ENCODE measurements at places on chromosomes 6 and 20.

DNA sequence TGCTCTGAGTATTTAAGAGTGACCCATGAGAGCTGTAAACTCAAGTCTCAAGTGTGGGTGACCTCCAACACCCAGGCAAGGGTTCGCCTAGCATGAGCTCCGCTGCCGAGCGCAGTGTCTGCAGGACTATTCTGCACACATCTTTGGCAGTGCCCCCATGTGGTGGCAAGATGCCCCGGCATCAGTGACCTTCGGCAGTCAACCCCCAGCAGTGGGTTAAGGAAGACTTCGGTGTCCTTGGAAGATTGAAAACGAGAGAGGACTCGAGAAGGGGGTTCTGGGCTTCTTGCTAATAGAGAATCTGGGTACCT is 43.1 kb downstream of the RBM38 start:
- no peak for DNase-seq

- no peak for DNase-seq
Measured at GRCh38 chr6:45272626-45273025, 55.5 kb upstream of the RUNX2 start.

DNA sequence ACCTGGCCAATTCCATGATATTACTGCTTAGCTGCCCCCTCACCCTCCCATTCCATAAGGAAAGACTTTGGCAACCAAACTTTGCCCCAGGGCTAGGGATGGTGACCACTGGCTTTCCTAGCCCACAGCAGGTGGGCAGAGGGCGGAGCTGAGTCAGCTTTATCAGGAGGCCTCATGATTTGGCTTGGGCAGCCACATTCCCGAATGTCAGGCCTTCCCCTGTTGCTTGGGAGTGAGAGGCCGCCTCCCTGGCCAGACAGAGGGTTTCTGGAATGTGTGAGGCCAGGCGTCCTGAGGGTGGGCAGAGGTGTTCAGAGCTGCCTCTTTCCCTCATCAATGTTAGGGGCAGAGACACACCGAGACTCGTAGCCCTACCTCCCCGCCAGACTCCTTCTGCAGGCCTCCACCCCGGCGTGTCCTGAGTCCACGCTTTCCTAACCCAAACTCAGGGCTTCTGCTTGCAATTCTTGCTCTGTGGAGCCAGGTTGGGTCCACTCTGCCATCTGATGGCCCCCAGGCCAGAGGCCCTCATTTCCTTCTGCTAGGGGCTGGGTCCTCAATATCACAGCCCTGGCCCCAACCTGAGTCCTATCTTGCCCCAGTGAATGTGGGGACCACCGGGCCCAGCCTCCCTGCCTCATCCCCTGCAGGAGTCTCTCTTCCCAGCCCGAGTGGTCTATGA is 19.3 kb downstream of the UQCC2 start:
- DNase-seq, result no peak

- DNase-seq, result no peak
Measured at GRCh38 chr6:1057490-1058135, 254.3 kb upstream of the FOXQ1 start.

DNA sequence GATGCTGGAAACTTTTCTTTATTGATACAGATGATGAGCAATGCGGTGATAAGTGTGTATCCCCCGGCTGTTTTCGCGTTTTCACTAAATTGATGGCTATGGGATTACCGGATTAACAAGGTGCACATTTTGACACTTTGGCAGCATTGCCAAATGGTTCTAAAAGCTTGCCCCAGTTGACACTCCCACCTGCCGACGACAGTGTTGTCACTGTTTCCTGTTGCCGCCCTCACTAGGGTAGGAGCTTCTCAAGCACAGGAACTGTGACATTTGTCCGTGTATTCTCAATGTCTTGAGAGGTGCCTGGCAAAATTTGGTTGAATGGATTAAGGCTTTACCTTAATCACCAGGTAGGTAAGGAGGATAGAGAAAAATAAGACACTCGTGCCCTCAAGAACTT is 9.8 kb upstream of the MAPK13 start:
- DNase-seq, result no peak

GRCh38 chr6:167469672-167470071 is 144.8 kb downstream of the TTLL2 start:
- peak; percentile 76 for DNase-seq

GRCh38 chr6:21504790-21505189 is 88.8 kb upstream of the SOX4 start:
- peak; percentile 20 for DNase-seq

- peak; percentile 2 for DNase-seq
Measured at GRCh38 chr6:99151634-99152346, 197.7 kb downstream of the FAXC start.

DNA sequence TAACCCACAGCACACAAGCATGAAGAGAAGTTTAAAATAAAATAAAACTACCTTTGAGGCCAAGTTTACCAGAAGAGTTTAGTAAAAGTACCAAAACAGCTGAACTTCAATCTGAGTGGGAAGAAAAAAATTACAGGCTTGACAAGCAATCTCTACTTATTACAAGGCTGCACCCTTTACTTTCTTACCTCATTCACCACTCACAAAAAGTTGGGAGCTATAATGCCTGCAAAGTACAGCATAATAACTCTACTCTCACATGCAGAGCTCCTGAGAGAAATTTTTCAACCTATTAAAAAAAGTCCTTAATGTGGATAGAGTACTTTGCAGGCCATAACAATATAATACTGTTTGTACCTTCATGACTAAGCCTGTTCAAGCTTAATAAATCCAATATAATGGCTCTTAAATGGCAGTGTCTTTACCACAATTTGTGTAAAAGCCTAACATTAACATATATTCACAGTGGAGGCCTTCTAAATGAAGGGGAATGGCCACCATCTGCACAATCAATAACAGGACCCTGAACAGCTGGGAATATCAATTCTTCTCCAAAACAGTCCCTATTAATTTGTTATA is 103.1 kb downstream of the DST start:
- DNase-seq, result peak; percentile 19

DNA sequence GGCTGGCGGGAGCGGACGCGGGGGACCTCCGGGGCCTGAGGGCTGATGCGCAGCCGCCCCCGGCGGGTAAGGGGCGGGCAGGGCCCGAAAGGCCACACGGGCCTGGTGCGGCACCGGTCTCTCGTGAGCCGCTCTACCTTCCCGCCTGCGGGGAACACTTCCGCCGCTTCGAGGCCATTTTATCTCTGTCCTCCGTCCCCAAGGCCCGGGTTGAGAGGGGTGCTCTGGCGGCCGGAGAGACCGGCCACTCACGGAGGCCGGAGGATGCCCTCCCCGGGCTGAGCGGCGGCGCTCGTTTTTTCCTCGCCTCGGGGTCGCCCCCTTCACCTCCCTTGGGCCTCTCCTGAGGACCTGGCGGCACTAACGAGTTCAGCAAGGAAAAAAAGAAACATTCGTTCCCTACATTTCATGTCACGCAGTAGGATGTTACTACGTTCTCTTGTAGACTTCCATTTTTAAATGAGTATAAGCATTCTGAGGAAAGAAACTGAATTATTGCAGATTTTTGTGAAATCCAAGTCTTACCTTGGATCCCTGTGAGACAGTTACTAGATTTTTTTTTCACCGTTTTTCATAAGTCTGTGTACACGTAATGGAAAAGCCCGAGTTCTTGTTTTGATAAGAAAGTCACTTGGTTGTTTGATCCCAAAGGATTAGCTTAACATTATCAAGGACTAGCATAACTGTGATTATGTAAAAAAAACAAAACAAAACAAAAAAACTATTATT is 575 bp downstream of the WTAP start:
- peak; percentile 76 for DNase-seq

- no peak for DNase-seq
Measured at GRCh38 chr20:14707865-14708596, 370.6 kb upstream of the FLRT3 start.

- DNase-seq, result peak; percentile 70
Measured at GRCh38 chr6:8102122-8102958, at the start of gene EEF1E1. Gene EEF1E1, minus strand, starts transcription at chr6:8102548. Its CDS starts 27 bp downstream, at chr6:8102521.

DNA sequence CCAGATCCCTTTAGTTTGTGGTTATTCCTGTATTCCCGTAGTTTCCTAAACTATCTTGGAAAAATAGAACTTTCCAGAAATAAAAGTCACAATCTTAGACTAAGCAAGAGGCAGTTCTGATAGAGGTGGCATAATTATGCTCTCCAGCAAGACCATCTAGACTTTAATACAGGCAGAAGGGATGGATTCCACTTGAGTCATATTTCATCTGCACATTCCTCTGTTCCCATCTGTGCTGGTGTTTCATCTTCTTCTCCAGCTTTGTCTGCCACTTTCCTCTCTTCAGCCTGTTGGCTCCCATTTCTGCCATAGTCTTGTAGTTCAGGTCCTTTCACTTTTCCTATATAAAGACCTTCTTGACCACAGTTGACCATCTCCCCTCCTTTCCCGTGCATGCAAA is 102.9 kb downstream of the SOBP start:
- DNase-seq, result no peak

- peak; percentile 3 for DNase-seq
Measured at GRCh38 chr20:17898548-17898994, 70.0 kb downstream of the SNX5 start.

GRCh38 chr20:41782255-41782654 is 164.1 kb upstream of the CHD6 start:
- no peak for DNase-seq

- no peak for DNase-seq
Measured at GRCh38 chr6:132147530-132148011, 196.4 kb upstream of the CCN2 start.

DNA sequence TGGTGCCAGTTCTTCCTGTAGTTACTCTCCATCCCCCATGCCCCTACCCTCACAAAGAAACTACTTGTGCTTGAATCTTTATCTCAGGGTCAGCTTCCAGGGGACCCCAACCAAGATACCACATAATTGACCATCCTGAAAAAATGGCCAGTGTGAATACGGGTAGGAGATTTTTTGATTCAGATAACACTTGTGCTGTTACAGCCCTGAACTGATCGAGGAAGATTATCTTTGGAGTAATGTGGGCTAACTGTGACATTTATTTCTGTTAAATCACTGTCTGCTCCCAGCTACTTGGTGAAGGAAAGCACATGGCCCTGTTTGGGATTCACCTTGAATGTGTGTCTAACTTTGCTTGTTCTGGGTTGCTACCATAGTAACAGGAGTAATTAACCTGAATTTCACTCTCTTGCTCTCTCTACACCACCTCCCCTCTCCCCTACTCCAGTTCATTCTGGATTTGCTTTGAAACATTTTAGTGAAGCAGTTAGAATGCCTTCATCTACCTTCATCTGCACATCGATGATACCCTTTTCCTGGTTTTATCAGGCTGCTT is 219.6 kb upstream of the CHD6 start:
- DNase-seq, result peak; percentile 5

GRCh38 chr6:12751694-12752325 is 35.2 kb downstream of the PHACTR1 start:
- no peak for DNase-seq

DNA sequence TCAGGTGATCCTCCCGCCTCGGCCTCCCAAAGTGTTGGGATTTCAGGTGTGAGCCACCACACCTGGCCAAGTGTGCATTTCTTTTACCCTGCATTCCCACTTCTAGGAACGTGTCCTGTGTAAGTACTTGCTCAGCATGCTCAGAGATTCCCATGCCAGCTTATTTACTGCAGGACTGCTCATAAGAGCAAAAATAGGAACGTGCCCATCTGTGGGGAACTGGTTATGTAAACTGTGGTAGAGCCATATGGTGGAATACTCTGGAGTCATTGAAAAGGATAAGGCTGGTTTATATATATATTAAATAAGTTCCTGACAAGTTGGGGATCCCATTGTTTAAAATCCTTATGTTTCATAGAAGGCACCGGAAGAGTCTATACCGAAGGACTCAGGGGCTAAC is 38.2 kb upstream of the FANCE start:
- DNase-seq, result no peak

DNA sequence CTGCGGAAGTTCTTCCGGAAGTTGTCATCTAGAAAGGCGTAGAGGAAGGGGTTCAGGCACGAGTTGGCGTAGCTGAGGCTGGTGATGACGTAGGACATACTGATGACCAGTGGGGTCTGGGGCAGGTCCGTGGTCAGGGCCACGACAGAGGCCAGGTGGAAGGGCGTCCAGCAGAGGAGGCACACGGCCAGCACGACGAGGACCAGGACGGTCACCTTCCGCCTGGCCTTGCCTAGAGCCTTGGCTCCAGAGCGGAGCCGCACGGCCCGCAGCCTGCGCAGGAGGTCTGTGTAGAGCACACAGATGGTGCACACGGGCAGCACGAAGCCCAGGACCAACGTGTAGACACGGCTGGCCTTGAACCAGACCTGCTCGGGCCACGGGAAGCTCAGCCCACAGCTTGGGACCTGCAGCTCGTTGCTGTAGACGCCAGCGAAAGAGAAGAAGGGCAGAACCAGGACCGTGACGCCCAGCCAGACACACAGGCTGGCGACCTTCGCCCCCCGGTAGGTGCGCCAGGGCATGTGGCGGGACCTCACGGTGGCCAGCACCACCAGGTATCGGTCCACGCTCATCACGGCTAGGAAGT is 1.4 kb downstream of the NPBWR2 start:
- no peak for DNase-seq

- no peak for DNase-seq
Measured at GRCh38 chr6:145761584-145761983, 26.3 kb upstream of the EPM2A start.

DNA sequence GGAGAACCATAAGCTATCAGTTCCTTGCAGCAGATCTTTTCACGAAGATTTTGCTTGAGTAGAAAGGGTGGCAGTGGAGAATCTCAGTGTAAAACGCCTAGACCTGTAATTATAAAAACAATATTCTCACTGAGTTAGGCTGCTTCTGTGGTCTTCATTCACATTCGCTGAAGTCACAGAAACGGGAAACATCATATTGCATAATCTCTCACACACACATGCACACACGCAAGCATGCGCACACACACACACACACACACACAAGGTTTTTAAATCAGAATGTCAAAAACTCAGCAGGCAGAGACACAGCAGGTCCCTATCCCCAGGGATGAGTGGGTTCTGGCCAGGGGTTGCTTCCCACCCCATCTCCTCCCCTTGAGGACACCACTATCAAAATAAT is 175.5 kb downstream of the ATXN1 start:
- no peak for DNase-seq

- no peak for DNase-seq
Measured at GRCh38 chr20:46779831-46780230, 70.4 kb downstream of the SLC2A10 start.

DNA sequence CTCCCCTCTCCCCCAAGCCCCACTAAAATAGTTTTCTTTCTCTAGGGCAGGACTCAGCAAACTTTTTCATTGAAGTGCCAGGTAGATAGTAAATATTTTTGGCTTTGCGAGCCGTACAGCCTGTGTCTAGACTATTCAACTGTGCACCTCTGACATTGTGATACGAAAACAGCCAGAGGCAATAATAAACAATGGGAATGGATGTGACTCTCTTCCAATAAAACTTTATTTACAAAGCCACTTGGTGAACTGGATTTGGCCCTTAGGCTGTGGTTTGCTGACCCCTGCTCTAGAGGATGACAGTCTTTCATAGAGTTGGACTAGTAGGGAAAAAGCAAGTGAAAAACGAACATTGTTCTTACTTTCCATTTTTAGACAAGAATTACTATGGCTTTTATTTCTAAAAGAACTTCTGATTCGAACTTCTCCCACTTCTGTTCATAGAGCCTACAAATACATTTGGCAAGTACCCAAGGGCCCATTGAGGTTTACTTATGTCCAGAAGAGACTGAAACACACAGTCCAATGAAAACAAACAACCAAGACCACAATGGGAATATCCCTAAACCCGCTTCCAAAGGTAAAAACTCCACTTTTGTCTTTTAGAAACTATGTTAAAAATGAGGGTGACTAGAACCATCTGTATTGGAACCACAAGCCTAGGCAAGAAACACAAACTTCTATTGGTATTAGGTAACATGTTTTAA is 46.4 kb upstream of the CDKAL1 start:
- no peak for DNase-seq

GRCh38 chr6:32843331-32843978 is 392 bp downstream of the PSMB8 start:
- DNase-seq, result no peak

All from NCI-H1092 treated with DMSO at 0.1 percent for 48 hours (cell line).